GM19239 (cell line): ENCODE measurements at places on chromosomes 16 and 17.

DNA sequence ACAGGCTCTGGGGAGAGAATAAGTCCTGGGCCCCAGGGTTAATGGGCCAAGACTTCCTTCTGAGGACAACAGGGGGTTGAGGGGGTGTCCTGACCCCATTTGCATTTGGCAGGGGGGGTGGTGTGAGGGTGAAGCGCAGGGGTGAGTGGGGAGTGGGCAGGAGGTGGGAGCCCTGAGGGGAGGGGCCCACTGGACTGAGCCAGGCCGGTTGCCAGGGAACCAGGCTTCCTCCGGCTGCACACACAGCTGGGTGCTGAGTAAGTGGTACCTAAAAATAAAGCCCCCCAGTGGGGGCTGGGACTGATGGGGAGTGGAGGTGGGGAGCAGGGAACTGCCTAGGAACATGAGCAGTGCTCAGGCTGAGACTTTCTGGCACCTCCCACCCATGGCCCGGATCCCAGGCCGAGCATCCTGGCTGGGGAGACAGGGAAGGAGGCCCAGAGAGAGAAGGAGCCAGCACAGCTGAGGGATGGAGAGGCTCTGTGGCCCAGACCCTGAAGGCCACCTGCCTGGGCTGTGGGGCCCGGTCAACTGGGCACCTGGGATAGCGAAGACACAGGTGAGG, 7.5 kb upstream of the RASD1 start:
- no peak for DNase-seq

GRCh38 chr17:41624208-41625101, at the start of gene KRT17:
TSS of gene KRT17 (minus strand) at chr17:41624575. CDS start at chr17:41624509, 66 bp downstream.
- no peak for DNase-seq

- no peak for DNase-seq
These were observed 383.2 kb upstream of the CCL2 start for GRCh38 chr17:33871720-33872540.

GRCh38 chr17:20920815-20921199, 122.0 kb downstream of the USP22 start:
- DNase-seq: no peak

- no peak for DNase-seq
These were observed 50.5 kb upstream of the CHMP6 start for GRCh38 chr17:80941171-80941570.
